ENCODE measurements at places on chromosomes 7 and 10. TPM values are rescaled to one million over a fixed set of nuclear protein-coding genes. Genes with fewer than 3 reads are reported as not detected.

DNA sequence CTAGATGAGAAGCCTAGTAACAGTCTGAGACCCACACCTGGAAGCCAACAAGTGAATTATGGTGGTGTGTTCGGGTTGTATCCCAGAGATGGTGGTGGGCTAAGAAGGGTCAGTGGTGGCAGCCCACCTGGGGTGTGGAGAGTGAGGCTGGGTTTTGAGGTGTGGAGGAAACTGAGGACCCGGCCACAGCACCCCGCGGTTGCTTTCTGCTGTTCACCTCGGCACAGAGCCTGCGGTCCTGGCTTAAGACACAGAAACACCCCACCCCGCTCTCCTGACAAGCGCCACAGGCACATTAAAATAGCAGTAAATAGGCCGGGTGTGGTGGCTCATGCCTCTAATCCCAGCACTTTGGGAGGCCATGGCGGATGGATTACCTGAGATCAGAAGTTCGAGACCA, 395.1 kb downstream of the GLRX3 start:
- H3K27me3 ChIP-seq, result no peaks in the 10 kb centered on the region
- no peak overlapping the region for H3K27ac ChIP-seq
- no peak for DNase-seq
- no peak overlapping the region for H3K4me3 ChIP-seq

DNA sequence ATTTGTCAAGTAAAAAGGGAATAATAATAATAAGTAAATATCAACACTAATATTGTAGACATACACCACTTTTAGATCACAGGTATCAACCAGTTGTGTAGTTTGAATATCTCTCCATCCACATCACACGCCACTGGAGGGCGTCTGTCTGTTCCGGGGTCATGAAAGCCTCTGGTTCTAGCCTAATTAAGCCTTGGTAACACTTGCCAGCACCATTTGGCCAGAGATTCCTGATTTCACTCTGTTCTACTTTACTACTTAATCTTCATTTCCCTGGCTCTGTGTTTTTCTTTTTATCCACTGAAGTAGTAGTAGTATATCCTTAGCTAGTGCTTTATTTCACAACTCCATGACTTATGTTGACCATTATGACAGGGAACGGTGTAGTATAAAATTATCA, 285.6 kb upstream of the POM121L12 start:
- no peak overlapping the region for H3K27ac ChIP-seq
- H3K36me3 ChIP-seq, result no peaks in the 10 kb centered on the region
- DNase-seq, result no peak

The CRYGN gene
- not detected for total RNA-seq

The NPY4R2 gene
- total RNA-seq, result not detected

DNA sequence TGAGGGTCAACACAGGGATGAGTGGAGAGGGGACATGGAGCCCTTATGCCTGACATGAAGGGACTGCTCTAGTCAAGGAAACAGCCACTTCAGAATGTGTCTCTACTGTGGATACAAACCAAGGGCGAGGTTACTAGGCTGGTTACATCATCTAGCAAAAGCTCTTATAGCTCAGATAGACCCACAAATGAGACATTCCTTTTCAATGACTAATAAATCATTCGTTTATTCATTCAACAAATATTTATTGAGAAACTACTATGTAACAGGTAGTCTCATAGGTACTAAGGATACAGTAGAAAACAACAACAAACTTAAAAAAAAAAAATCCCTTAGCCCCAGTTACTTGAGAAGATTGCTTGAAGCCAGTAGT, 219.5 kb downstream of the KIAA1217 start:
- H3K4me3 ChIP-seq, result no peak overlapping the region
- H3K27ac ChIP-seq, result peak overlapping the region; percentile 28
- H3K27me3 ChIP-seq, result no peaks in the 10 kb centered on the region
- DNase-seq, result no peak
- H3K4me1 ChIP-seq, result peaks cover 6% of the 10 kb centered on the region

The PRPS1L1 gene
- not detected for total RNA-seq

The ZMIZ2 gene
- total RNA-seq, result 27.1 TPM

The HYAL4 gene
- 0.95 TPM for total RNA-seq

The ARHGAP22 gene
- 0.98 TPM for total RNA-seq

DNA sequence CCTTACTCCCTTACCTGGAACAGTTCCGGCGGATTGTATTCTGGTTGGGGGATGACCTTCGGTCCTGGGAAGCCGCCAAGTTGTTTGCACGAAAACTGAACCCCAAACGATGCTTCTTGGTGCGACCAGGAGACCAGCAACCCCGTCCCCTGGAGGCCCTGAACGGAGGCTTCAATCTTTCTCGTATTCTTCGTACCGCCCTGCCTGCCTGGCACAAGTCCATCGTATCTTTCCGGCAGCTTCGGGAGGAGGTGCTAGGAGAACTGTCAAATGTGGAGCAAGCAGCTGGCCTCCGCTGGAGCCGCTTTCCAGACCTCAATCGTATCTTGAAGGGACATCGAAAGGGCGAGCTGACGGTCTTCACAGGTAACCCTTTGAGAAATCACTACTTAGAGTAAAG, 1.7 kb downstream of the TWNK start:
- no peaks in the 10 kb centered on the region for H3K27me3 ChIP-seq
- H3K27ac ChIP-seq, result no peak overlapping the region
- H3K4me3 ChIP-seq, result no peak overlapping the region
- peaks cover 39% of the 10 kb centered on the region for H3K4me1 ChIP-seq
- peaks cover 36% of the 10 kb centered on the region for H3K36me3 ChIP-seq
- no peak for DNase-seq

- H3K4me3 ChIP-seq, result no peak overlapping the region
- peaks cover 5% of the 10 kb centered on the region for H3K36me3 ChIP-seq
- no peaks in the 10 kb centered on the region for H3K4me1 ChIP-seq
- no peaks in the 10 kb centered on the region for H3K27me3 ChIP-seq
Observed at GRCh38 chr10:96188421-96188820, 58.3 kb downstream of the ZNF518A start.

GRCh38 chr7:44881610-44882009, 3.7 kb downstream of the PURB start:
- peak overlapping the region; percentile 29 for H3K4me3 ChIP-seq
- H3K4me1 ChIP-seq, result peaks cover 61% of the 10 kb centered on the region
- H3K36me3 ChIP-seq, result no peaks in the 10 kb centered on the region
- DNase-seq, result no peak

GRCh38 chr7:150716368-150716767, at the start of gene GIMAP1:
TSS of gene GIMAP1 (plus strand) at chr7:150716613. CDS start at chr7:150719048, 2,435 bp downstream.
- H3K27me3 ChIP-seq, result no peaks in the 10 kb centered on the region
- DNase-seq, result no peak
- H3K36me3 ChIP-seq, result peaks cover 10% of the 10 kb centered on the region
- H3K4me3 ChIP-seq, result peak within 1 kb of the TSS; percentile 46

The CSGALNACT2 gene
- total RNA-seq, result 14.5 TPM

DNA sequence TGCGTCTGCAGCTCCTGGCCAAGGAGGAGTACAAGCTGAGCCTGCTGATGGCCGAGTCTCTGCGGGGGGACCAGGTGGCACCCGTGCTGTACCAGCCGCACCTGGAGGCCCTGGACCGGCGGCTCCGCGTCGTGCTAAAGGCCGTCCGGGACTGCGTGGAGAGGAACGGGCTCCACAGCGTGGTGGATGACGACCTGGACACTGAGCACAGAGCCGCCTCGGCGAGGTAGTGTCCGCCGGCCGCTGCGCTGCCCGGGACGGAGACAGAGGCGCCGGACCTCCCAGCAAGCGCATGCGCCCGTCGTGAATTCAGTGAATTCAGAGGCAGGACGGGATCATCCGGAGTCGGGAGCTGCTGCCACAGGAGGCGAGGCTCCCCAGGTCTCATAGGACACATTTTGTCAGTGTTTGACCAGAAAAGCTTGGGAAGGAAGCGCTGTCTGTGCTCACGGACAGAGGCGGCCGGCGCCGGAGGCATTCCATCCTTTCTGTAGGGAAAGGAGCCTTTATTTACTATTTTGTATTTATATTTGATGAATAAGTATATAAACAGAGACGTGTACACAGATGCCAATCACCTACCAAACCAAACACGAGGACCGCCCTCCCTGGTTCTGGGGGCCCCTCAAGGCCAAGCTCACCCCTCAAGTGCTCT, 30.1 kb upstream of the FOXL3 start:
- no peak overlapping the region for H3K27ac ChIP-seq
- no peak overlapping the region for H3K4me3 ChIP-seq
- peaks cover 50% of the 10 kb centered on the region for H3K36me3 ChIP-seq
- no peak for DNase-seq
- peaks cover 8% of the 10 kb centered on the region for H3K4me1 ChIP-seq

DNA sequence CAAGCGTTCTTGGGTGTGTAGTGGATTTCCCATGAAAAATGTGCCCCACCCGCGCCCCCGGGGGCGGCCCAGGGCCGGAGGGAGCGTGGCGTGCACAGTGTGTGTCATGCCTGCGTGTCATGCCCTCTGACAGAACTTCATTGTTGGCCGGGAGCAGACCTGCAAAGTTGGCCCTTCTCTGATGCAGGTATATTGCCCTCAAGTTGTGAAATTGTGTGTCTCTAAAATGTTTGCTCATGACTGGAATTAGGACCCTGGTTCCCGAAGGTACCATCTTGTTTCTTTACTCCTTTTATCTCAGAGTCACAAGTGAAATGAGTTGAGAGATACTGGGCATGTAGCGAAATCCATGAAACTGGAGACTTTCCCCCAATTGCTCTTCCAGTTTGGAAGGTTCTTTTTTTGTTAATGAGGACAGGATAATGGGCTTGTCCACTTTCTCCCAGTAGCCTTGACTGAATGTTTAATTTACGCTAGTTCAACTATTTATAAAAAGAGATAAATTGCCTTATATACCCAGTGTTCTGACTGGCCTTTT, 26.2 kb downstream of the ADK start:
- H3K4me1 ChIP-seq, result peaks cover 42% of the 10 kb centered on the region
- no peak for DNase-seq
- no peaks in the 10 kb centered on the region for H3K27me3 ChIP-seq
- H3K4me3 ChIP-seq, result peak overlapping the region; percentile 81
- H3K27ac ChIP-seq, result peak overlapping the region; percentile 94
- H3K36me3 ChIP-seq, result no peaks in the 10 kb centered on the region

The HOXA1 gene
- 3.6 TPM for total RNA-seq

DNA sequence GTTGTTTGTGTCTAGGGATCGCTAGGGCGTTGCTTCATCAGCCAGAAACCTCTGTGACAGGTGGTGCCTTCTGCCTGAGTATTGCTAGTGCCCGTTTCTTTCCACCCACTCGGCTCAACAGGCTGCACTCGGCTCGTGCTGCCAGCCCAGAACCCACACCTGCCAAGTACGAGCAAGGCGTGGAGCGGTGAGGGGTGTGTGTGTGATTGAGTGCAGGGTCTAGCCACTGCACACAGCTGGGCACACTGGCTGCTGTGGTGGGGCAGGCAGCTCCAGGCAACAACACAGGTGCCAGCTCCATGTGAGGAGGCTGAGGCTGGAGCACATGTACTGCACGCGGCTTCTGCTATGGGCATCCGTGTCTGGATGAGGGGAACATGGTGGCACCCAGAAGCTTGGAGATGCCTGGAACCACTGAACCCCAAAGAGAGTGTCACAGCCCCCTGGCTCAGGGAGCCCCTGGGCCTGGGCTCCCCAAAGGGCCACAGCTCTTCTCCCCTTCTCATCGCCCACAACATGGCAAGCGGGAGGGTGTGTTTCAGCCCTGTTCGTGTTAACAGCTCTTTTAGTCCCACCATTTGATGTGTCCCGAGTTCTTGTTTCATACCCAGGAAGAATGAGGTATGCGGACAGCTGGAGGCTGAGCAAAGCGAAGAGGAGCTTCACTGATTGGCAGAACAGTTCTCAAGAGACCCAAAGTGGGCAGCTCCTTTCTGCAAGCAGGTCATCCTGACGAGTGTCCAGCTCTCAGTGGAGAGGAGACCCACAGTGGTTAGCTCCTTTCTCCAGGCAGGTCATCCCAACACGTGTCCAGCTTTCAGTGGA, 78.1 kb downstream of the HDAC9 start:
- DNase-seq, result no peak
- no peaks in the 10 kb centered on the region for H3K36me3 ChIP-seq
- no peak overlapping the region for H3K27ac ChIP-seq
- peaks cover 4% of the 10 kb centered on the region for H3K4me1 ChIP-seq
- no peak overlapping the region for H3K4me3 ChIP-seq

The FLNC gene
- total RNA-seq, result 5.1 TPM

The MLXIPL gene
- 9.3 TPM for total RNA-seq

The SCART1 gene
- total RNA-seq, result 10.7 TPM

The GLRX3 gene
- total RNA-seq, result 39.1 TPM

DNA sequence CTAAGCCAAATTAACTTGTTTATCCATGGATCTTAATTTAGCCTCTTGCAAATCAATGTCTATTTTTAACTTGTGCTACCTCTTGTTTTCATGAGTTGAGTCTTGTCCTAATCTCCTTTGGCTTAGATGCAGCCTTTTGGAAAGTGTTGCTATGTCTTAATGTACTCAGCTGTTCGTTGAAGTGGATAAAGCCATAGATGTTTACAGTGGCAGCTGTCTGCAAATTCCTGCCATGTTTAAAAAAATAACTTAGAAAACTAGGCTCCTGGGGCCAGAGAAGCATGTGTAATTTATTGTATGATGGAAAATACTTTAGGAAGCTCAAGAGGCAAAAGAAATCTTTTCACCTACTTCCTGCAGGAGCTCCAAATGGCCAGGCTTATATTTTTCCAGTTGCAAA, 253.1 kb upstream of the RHOBTB1 start:
- H3K4me1 ChIP-seq, result no peaks in the 10 kb centered on the region
- no peak overlapping the region for H3K27ac ChIP-seq
- no peak overlapping the region for H3K4me3 ChIP-seq
- H3K27me3 ChIP-seq, result no peaks in the 10 kb centered on the region
- DNase-seq, result no peak
- no peaks in the 10 kb centered on the region for H3K36me3 ChIP-seq

- no peak overlapping the region for H3K4me3 ChIP-seq
- peaks cover 26% of the 10 kb centered on the region for H3K4me1 ChIP-seq
- H3K36me3 ChIP-seq, result no peaks in the 10 kb centered on the region
- H3K27ac ChIP-seq, result peak overlapping the region; percentile 7
- DNase-seq, result no peak
Observed at GRCh38 chr10:124561206-124561605, 99.6 kb downstream of the LHPP start.

The TAS2R3 gene
- total RNA-seq, result 5.5 TPM

The DYDC2 gene
- total RNA-seq, result not detected

The SLC26A5 gene
- 1.2 TPM for total RNA-seq
